Smooth muscle cell of the pulmonary artery (primary cell): ENCODE measurements at places on chromosomes 2 and 18. TPM values are rescaled to one million over a fixed set of nuclear protein-coding genes. Genes with fewer than 3 reads are reported as not detected.

EIF2B4 gene
- 25.2 and 27.7 TPM in 2 replicates for total RNA-seq

LOXHD1 gene
- not detected in 2 replicates for total RNA-seq

LYPD6B gene
- total RNA-seq: 0.10 and 0.20 TPM in 2 replicates

C2orf74 gene
- 11.3 TPM in 2 replicates for total RNA-seq

PLB1 gene
- 0.46 and 1.3 TPM in 2 replicates for total RNA-seq

LRRFIP1 gene
- total RNA-seq: 58.2 and 85.9 TPM in 2 replicates
